ENCODE measurements at places on chromosomes 5 and 9. TPM values are rescaled to one million over a fixed set of nuclear protein-coding genes. Genes with fewer than 3 reads are reported as not detected.

PDE6A gene
- not detected for total RNA-seq

- DNase-seq, result no peak
These were observed 171.6 kb downstream of the PAX5 start for GRCh38 chr9:36862206-36863145.

SNCAIP gene
- 18.4 TPM for total RNA-seq

DNA sequence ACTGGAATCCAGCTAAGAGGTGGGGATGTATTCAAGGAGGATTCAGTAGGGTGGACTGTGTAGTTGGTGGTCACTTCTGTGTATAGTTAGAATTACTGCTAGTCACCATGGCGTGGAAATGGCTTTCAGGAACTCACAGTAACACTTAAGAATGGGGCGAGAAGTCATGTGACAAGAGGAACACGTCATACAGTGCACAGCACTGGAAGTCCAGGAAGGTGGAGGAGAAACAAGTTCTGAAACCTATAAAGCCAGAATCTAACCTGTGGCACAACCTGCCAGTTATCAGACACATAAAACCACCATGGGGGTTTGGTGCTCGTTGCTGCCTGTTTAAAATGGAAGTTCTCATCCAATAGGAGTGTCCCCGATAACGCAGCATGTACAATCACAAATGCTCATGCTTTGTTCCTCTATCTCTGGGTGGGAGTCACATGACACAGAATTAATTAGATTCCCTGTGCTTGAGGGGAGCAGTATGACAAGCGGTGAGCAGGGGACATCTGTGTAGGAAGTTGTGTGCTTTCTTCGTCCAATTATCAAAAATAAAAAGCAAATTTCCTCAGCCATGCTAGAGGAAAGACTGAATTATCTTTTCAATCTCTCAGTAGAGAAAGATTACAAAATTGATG, 193.0 kb downstream of the SPOCK1 start:
- DNase-seq, result no peak

DNA sequence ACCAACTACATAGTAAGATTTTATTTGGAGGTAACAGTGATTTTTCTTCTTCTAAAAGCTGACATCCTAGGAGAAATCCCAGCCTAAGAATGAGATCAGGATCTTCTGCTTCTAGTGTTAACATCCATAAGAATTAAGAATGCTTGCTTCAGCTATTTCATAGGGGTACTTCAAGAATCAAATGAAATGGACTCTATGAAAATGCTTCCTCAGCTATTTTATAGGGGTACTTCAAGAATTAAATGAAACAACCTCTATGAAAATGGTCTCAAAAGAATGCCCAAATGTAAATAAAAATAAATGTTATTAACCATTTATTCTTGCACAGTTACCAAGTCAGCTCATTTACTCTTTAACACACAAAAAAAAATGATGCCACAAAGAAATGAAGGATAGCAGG, 31.5 kb downstream of the ZNF608 start:
- DNase-seq, result no peak

DNA sequence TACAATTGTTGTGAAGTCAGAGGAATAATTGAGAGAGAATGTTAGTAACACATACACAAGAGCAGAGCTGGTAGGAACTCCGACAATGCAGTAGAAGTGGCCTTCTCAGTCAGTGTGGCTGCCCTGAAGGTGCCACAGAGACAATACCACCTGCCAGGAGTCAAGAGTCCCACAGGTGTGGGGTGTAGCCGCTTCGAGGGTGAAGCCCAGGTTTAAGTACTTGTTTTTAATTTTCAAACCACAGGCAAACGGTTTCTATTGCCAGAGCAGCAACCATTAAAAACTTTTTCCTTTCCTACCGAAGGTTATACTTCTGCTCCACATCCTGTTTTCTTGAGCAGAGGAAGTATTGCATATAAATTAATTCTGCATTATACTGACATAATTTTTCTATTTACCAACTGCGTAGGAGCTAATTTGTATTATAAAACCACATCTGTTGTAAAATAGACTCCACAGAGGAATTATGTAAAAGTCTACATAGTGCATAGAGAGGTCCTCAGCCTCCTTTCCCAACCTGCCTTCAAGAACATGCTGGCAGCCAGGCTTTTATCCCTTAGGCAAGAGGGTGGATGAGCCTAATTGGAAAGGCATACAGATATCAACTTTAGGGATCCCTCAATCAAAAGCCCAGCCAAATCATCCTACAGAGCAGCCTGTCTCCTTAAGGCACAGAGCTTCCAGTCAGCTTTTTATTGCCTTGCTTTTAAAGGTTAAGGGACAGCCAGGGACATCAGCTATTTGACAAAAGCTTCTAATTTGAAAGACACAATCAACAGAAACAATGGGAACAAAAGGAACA, 12.9 kb upstream of the ACTBL2 start:
- no peak for DNase-seq

DNA sequence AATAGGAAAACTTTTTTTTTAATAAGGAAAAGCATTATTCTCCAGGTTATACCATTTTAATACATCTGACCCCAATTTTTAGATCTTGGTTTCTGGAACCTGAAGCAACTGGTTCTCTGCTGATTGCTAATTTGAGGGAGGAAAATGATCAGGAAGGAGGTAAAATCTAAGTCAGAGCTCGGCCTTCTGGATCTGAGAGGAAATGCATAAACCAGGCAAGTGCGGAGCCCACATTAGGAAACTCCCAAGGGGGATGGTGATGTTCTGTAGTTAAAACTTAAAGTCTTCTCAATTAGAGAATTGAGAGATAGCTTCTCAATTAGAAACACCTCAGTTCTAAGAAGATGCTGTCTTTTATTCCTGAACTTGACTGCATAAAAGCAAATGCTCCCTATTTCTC, 113.5 kb downstream of the TSSK1B start:
- no peak for DNase-seq

CBY3 gene
- total RNA-seq, result 3.0 TPM

DNA sequence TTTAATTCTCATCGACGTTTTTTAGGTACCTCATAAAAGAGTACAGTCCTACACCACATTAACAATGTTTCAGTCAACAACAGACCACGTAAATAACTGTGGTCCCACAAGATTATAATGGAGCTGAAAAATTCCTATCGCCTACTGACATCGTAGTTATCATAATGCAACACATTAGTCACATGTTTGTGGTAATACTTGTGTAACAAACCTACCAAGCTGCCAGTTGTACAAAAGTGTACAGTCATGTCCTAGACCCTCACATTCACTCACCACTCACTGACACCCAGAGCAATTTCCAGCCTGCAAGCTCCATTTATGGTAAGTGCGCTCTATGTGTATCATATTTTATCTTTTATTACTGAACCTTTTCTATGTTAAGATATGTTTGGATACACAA, 16.8 kb downstream of the GNAQ start:
- no peak for DNase-seq

- no peak for DNase-seq
These were observed 3.6 kb downstream of the GOLPH3 start for GRCh38 chr5:32170303-32171151.

DNA sequence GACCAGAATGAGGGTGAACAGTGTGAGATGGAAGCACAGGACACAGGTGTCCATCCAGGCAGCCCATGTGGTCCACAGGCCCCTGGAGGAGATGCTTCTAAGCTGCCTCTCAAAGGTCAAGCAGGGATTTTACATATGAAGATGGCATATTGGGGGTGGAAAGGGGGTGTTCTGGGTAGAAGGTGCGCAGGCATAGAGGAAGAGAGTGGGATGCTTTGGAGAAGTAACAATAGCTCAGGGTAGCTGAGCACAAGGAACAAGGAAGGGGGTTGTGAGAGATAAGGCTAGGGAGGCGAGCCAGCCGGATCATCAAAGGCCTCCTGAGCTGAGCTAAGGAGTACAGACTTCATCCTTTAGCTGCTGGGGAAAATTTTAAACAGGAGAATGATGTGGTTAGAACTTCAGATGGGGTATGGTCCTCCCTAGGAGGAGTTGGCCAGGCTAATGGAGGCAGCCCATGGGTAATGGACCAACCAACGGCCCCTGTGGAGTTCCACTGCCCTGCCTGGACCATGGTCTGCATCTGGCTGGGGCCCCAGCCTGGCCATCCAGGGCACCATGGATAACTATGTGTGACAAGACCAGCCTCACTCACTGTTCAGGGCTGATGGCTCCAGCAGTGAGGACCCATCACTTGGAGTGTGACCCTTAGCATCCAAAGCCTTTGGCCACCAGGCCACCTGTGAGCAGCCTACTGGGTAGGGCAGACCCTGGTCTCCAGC, 86.8 kb upstream of the TBC1D2 start:
- DNase-seq, result no peak

LCN15 gene
- total RNA-seq, result not detected

GRCh38 chr9:4984621-4985385, at the start of gene JAK2:
Gene JAK2 (plus strand): TSS chr9:4985272. CDS start chr9:5021988, 36,716 bp downstream.
- DNase-seq, result no peak

SLC22A4 gene
- 25.0 TPM for total RNA-seq

DNA sequence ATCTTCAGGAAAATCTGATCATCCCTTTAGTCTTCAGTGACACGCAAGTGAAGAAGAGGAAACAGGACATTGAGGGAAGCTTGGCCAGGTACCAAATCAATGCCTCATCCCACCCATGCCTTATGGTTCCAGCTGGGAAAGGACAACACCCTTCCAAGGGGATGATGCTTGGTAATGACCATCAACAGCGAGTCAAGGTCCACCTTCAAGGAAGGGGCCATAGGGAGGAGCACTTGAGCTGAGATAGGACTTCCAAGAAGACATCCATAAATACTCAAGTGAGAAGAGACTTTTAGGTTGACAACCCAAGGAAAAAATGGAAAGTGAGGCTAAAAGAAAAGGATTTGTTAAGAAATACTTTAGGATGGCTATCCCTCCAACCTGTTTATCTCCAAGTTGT, 27.1 kb upstream of the GAS1 start:
- DNase-seq, result no peak

GRCh38 chr5:13501176-13501575, 443.3 kb downstream of the DNAH5 start:
- DNase-seq, result no peak

PCDHGB7 gene
- 23.4 TPM for total RNA-seq

- no peak for DNase-seq
These were observed 977 bp downstream of the MGAT4B start for GRCh38 chr5:179805529-179806249.

DNA sequence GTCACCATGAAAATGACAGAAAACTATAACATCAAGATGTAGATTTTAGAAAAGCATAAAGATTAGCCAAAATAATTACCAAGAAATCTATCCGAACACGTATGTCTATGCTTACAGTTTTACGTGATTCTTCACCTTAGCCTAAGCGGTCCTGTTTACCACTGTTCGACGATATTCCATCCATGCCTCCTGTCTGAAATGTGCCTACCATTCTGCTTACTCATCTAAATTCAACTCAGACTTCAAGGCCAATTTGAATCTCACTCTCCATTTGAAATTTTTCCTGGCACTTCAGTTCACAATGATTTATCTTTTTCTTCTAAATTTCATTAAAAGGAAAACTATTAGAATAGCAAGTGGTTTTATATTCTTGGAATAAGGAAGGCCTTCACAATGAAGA, 15.4 kb downstream of the ZDHHC21 start:
- DNase-seq, result no peak

GRCh38 chr5:90434116-90434714, 24.7 kb upstream of the CETN3 start:
- no peak for DNase-seq

DIPK1B gene
- total RNA-seq, result 247 TPM

DNA sequence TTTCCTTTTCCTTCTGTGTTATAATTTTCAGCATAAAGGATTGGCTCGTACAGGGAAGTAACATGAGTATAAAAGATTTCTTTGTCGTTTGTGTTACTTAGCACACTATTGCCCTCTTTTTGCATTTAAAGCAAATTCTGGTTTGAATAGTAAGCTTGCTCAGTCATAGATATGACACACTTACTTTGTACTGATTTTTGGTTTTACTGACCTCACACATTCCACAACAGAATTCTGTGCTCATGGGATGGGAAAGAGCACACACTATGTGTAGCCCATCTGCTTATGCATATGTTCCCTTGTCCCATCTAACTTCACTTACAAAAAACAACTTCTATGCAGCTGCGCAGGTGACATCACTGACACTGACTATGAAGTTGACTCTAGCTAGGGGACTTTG, 111.9 kb upstream of the MTAP start:
- no peak for DNase-seq

DNA sequence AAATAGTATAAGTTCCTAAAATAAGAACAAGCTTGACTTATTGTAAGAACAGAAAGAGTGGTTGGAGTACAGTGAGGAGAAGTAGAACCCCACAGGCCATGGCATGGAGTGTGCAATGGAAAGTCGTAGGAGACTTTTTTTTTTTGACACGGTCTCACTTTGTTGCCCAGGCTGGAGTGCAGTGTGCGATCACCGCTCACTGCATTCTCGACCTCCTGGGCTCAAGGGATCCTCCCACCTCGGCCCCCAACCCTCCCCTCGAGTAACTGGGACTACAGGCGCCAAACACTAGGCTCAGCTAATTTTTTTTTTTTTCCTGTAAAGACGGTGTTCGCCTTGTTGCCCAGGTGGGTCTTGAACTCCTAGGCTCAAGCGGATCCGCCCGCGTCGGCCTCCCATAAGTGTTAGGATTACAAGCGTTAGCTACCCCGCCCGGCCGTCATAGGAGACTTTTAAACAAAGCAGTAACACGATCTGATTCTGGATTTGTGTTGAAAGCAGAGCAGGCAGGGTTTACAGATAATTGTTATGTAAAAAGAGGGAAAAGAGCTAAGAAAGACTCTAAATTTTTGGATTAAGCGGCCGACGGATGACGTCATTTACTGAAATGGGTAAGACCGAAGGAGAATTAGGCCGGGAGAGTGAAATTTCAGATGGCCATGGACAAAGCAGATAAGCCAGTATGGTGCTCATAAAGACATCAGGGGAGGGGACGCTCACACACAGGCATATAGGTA, 752 bp downstream of the TSTD2 start:
- DNase-seq, result peak; percentile 80

DNA sequence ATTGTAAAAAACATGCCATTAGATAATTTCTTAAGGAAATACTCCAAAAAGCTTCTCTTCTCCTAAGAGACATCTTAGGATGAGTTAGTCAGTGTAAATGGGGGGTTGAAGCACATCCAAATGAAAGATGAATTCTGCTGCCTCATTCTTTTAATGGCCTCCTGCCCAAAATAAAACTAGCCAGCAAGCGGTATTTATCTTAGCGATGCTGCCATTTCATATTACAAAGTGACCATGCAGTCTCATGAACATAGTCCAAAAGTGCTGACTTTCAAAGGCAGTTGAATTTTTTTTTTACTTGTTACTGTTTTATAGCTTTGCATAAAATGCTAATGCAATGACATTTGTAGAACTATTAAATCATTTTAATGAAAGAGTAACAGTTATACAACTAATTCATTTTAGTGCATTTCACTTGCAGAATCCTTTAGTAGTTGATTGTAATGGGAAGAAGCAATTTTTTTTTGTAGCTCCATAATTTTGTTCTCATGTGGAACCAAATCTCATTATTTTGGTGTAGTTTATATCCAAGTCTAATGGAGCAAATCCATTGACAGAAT, 151.5 kb downstream of the CAVIN4 start:
- no peak for DNase-seq

ARSI gene
- 1.8 TPM for total RNA-seq

PRDM9 gene
- total RNA-seq, result not detected

DNA sequence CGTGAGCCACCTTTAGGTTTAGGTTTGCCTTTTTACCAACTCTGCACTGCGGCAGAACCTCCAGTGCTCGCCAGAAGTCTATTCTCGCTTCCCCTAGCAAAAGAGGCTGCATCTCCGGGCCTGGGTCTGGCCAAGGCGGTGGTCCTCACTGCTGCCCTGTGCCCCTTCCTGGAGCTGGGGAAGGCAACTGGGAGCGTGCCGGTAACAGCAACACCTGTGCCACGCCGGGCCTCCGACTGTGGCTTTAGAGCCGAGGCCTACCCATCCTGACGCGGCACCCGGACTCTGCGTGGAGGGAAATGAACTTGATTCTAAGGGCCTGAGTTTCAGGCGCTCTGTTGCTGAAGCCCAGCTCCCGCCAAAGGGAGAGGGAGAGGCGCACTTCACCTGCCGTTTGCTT, 82.4 kb upstream of the SPATA31C2 start:
- DNase-seq, result no peak

PCDHA4 gene
- not detected for total RNA-seq
